Neural progenitor cell (in vitro differentiated cells): ENCODE measurements at places on chromosomes 4 and X. TPM values are rescaled to one million over a fixed set of nuclear protein-coding genes. Genes with fewer than 3 reads are reported as not detected.

Gene RHOXF2
- total RNA-seq: not detected in 2 replicates

DNA sequence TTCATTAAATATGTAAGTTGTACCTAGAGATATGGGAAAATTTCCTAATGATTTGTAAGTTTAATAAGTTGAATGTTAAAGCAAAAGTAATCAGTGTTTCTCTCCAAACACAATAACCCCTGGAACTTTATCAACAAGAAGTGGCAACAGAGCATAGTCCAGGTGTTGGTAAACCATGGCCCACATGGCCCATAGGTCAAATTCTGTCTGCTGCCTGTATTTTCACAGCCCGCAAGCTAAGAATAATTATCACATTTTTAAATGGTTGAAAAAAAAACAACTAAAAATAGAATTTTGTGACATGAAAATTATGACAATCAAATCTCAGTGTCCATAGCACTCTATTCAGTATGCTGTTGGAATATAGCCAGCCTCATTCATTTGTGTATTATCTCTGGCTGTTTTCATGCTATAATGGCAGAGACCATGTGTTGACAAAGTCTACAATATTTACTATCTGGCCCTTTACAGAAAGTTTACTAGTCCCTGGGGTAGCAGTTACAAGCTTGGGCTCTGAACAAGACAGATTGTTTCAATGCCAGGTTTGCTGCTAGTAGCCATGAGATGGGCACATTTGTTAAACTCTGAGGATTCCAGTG is 395.8 kb downstream of the GASK1B start:
- DNase-seq: no peak

- no peak for DNase-seq
Observed at GRCh38 chr4:55904576-55904975, 44.2 kb upstream of the CEP135 start.

DNA sequence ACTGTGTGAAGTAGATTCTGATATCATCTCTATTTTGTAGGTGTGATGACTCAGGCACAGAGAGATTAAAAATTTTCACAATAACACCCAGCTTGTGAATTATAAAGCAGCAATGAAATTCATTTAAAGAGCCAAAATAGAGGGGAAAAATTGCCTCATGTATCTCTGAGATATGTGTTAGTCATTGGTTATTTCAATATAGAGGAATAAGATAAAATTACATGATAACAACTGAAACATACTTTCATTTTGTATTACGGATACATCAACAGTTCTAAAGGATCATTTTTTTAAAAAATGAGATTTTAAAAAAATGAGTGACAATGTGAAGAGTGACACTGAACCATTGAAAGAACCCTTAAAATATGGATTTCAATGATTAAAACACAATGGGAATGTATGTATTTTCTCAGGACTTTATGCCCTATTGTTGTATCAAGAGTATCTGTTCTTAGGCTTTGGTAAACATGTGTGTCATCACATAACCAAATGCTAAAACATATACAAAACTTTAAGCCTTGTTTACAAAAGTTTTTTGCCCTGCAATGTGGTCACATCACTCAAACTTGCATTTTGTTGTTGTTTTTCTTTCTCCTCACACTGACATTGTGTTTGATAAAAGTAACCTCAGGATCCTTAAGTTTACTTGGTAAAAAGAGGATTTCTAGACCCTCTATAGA is 221.3 kb downstream of the ANTXR2 start:
- no peak for DNase-seq

- DNase-seq: no peak
Observed at GRCh38 chr4:39259571-39260330, 77.4 kb downstream of the WDR19 start.

- DNase-seq: peak; percentile 18
Observed at GRCh38 chr4:183008492-183008891, 90.6 kb upstream of the WWC2 start.

Gene MAGEC1
- total RNA-seq: not detected in 2 replicates

GRCh38 chrX:40263014-40263560 is 165.3 kb upstream of the BCOR start:
- no peak for DNase-seq

DNA sequence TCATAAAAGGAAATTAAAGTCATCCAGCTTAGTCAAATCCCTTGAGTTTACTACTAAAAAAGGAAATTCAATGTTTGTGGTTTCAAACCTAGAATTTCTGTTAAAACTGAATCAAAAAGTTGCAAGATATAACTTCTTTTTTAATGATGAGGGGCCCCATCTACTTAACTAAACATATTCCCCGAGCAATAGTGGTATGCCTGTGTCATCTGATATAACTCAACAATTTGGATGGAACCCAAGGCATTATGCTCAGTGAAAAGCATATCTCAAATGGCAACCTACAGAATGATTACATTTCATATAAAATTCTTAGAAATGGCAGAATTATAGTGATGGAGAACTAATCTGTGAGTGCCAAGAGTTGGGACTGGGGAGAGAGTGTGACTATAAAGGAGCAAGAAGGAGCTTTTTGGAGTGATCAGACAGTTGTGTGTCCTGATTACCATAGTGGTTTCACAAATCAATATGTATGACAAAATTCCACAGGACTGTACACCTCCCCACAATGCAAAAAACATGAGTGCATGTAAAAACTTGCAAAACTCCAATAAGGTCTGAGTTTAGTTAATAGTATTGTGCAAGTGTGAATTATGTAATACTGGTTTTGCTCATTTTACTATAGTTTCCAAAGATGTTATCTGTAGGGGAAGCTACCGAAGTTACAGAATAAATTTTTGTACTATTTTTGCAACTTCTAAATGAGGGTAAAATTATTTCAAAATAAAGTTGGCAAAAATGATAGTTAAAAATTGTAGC is 323.2 kb downstream of the ARHGAP24 start:
- no peak for DNase-seq

Gene ITM2A
- 1.8 and 2.2 TPM in 2 replicates for total RNA-seq

- no peak for DNase-seq
Observed at GRCh38 chrX:51697397-51697796, 12.9 kb upstream of the CENPVL1 start.

Gene NAP1L2
- 13.3 and 22.6 TPM in 2 replicates for total RNA-seq

Gene MAGEB17
- 0.09 TPM in 1 of 2 replicates, not detected in the other for total RNA-seq

DNA sequence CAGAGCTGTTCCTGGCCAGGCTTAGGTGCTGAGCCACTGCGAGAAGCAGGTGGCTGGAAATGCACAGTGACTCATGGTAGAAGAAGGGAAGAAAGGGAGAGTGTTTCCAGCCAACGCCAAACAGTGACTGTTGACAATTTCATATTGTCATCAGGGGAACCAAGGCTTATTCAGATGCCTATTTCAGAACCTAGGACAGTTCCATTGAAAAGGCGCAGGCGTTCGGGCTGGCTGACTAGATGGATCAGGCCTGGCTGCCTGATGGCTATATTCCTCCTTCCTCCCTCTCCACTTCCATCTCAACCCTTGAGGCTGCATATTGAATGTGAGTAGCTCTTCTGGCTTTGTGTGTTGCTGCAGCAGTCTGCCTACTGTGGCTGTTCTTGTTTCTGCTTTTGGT is 73.0 kb upstream of the FRMPD4 start:
- peak; percentile 63 for DNase-seq

Gene TCEAL2
- total RNA-seq: 12.9 and 19.8 TPM in 2 replicates

GRCh38 chr4:145217349-145217748 is 37.0 kb upstream of the OTUD4 start:
- peak; percentile 6 for DNase-seq

Gene GAB1
- 22.6 and 31.3 TPM in 2 replicates for total RNA-seq

DNA sequence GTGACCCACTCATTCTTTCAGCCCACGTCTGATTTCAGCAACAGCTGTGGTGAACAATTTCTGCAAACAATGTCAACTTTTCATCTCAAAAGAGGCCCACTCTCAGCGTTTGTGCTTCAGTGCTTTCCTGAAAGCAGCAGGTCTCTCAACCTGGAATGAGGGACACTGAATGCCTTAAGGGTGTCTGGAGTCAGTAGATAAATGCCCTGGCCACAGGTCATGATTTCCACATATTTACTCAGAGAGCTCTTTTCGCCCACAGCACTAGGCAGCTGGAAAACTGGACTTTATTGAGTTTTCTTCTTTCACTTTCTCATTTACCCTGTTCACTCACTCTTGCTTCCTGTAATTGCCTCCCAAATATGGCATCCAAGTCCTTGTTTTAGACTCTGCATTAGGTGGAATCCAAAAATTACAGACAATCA is 52.8 kb downstream of the NPFFR2 start:
- no peak for DNase-seq

Gene RRAGB
- total RNA-seq: 12.9 and 15.7 TPM in 2 replicates

GRCh38 chrX:50707405-50707804 is 106.6 kb downstream of the SHROOM4 start:
- DNase-seq: no peak

- DNase-seq: peak; percentile 54
Observed at GRCh38 chrX:103464072-103464773, 55.1 kb downstream of the RAB40A start.

- no peak for DNase-seq
Observed at GRCh38 chrX:29952016-29952415, 263.3 kb upstream of the MAGEB2 start.

Gene STK32B
- total RNA-seq: 2.5 and 2.6 TPM in 2 replicates

Gene MGARP
- 2.5 and 5.1 TPM in 2 replicates for total RNA-seq

DNA sequence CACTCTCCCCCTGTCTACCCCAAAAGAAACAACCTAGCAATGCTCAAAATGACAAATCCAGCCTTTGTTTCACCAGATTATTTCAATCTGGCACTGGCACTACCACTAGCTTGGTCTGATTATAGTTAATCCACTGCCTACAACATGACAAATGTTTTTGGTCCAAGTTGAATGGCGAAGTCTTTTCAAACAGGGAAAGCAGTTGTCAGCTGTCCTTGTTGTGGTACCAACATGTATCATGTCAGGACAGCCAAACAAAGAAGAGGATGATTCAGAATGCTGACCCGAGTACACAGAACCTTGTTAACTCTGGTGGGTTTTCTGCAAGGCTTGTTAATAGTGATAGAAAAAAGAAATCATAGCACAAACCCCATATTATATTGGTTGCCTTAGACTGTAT is 160.8 kb upstream of the ANK2 start:
- DNase-seq: no peak

DNA sequence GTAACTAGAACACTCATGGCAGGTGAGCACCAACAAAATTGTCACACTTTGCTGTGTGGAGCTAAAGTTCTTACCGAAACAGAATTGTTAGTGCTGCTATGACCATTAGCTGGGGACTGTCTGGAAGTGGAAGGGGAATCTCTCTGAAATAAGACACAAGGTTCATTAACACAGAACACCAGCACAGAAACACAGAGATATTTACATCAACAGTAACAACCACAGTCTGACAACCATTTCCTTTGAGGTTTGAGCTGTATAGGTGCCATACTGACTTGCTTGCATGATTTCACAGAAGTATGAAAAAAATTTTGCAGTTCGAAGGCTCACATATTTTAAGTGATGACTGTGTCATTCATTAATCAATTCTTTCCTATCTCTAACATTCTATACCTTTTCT is 109.8 kb downstream of the NYX start:
- DNase-seq: no peak

GRCh38 chrX:70509078-70509477 is 64.4 kb downstream of the DLG3 start:
- no peak for DNase-seq

Gene TRMT10A
- total RNA-seq: 11.0 and 15.6 TPM in 2 replicates
